CD4-positive, alpha-beta memory T cell (primary cell): ENCODE measurements at places on chromosomes 3 and 15. TPM values are rescaled to one million over a fixed set of nuclear protein-coding genes. Genes with fewer than 3 reads are reported as not detected.

DCBLD2 gene
- total RNA-seq: 1.7 TPM

FETUB gene
- not detected for total RNA-seq

CLDN18 gene
- not detected for total RNA-seq

STRIT1 gene
- total RNA-seq: not detected

AGBL1 gene
- total RNA-seq: not detected

RAB6B gene
- total RNA-seq: 0.55 TPM

- no peak for DNase-seq
These were observed 506.8 kb downstream of the PDCD6IP start for GRCh38 chr3:34305266-34305665.

DNA sequence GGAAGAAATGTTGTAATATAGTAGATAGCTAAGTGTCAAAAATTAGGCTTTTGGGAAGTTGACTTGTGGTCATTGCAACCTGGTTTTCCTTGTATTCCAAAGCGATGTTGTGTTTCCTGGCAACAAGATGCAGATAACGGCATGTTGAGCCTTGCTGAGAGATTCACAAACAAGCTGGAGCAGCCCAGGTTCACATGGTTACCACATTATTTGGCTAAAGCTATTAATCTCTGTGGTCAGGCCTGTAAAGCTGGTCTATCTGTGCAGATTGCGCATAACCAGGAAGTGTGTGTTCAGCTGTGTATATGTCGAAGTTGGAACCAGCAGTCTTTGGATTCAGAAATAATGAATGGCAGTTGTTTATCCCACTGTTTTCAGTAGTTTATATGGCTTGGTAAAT, 6.6 kb downstream of the TIPARP start:
- DNase-seq: no peak

- DNase-seq: no peak
These were observed 45.6 kb downstream of the CCDC12 start for GRCh38 chr3:46930945-46931403.

DNA sequence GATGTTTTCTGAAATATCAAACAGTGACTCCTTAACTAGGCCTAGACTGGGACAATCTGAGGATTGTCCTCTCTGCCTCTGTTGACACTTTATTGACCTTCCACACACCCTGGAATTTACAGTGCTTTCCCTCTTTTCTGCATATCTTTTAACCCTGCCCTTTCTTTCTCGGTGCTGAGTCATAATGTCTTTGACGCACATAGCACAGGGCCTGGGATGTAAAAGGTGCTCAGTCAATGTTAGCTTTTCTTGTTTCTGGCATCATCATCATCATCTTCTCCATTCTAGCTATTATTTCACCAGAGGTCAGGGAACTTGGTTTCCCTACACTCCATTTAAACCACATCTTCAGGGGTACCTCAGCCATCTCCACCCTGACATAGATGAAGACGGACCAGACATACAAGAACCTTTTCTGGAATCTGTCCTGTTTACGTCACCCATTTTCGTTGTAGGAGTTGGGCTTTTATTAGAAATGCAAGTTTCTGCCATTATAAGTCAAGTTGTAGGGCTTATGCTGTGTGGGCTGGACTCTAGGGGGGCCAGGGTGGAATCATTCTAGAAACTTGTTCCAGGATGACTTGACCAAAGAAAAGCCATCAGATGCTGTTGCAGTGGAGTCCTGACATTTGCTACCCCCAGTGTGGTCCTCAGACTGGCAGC, 46.6 kb downstream of the ZBTB38 start:
- no peak for DNase-seq

DNA sequence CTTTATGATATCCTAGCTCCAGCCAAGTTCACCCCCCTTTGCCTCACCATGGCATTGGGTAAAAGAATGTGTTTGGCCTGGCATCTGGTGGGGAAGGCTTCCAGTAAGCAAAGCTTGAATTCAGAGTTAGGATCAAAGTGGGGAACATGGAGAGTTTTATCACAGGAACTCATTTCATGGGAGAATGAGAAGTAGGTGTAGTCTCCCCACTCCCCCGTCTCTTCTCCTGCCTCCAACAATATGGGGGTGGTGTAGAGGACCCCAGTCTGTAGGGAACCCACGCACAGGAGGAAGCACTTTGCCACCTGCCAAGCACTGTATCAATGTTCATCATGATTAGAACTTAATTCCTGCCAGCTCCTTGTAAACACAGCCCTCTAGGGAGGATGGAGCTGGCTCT, 200.5 kb downstream of the UACA start:
- no peak for DNase-seq

DNA sequence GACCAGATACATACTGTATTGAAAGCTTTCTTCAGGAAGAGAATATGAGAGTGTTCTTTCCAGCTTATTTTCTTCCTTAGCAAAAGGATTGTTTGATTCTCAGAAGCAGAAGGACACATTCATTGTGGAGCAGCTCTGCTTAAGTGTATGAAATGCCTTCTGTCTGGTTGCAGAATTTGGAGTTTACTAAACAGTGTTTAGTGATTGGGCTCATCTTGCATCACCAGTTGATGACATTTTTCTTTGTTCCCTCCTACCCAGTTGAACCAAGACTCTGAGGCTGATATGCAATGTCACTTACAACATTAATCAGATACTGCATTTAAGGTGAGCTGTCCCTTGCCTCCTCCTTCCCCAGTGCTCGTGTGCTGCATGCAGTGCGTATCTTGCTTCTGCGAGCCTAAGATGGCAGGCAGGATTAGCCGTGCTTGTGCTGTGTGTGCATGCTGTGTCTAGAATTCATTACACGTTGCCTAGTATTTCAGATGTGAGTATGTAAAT, 18.4 kb downstream of the ZBTB38 start:
- no peak for DNase-seq

DNA sequence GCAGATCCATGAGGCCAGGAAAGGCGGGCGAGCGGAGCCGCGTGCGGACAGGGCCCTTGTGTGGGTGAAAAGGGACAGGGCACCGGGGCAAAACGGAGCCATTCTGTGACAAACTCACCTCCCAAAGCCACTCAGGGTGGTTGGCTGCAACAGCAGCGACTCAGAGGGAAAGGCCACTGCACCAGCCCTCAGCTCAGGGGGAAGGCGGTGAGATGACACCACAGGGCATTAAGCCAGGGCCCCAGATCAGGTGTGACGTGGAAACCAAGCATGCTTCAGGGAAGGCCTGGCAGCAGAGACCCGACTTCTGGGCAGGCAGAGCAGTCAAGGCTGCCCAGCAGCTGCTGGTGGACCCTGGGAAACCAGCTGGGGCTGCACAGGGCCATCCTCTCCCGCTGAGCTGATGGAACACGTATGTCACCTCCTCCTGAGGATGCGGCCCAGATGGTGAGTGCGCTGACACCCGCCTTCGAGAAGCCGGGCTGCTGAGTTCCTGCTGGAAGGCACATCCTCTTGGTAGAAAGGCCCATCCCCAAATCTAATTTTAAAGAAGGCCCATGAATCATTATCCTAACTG, 82.3 kb downstream of the CHSY1 start:
- DNase-seq: no peak

DNA sequence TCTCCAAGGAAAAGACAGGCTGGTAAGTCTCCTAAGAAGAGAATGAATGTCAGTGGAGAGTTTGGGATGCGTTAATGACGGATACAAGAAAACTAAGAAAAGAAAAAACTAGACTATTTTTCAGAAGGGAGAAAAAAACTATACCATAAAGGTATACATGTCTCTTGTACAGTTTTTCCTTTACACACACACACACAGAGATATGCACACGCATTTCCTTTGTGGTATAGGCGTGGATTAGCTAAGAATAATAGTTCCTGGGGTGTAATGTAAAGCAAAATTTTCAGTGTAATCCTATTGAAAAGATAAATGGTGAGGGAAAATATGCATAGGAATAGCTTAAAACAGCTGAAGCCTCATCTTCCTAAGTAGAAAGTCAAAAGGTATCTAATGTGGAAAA, 36.3 kb downstream of the GABPB1 start:
- DNase-seq: no peak

DNA sequence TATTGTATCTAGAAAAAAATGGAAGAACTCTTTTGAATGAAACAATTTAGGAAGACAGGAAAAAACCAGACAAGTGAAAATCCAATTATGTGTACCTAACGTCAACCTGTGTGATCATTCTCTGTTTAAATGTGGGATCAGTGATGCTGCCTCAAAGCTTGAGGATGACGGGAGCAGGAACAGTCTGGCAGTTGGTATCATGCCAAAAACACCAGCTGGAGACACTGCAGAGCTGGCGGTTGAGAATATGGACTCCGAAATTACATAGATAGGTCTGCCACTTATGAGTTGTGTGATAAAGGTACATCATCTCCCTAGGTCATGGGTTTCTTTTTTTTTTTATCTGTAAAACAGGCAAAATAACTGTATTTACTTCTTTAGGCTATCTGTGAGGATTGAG, 480.5 kb downstream of the CNTN4 start:
- no peak for DNase-seq

GRCh38 chr3:23711916-23712494, 93.8 kb upstream of the UBE2E1 start:
- DNase-seq: no peak

GRCh38 chr3:68090571-68090970, 436.2 kb upstream of the SUCLG2 start:
- no peak for DNase-seq
